ENCODE measurements at places on chromosomes 4 and X. TPM values are rescaled to one million over a fixed set of nuclear protein-coding genes. Genes with fewer than 3 reads are reported as not detected.

GRCh38 chr4:108336076-108336475 is 167.3 kb upstream of the LEF1 start:
- peaks cover 8% of the 10 kb centered on the region for H3K27me3 ChIP-seq
- H3K27ac ChIP-seq, result no peak overlapping the region
- H3K4me1 ChIP-seq, result peaks cover 5% of the 10 kb centered on the region

GRCh38 chrX:109785053-109785452 is 52.0 kb upstream of the ACSL4 start:
- no peak overlapping the region for H3K27ac ChIP-seq
- H3K4me3 ChIP-seq, result no peak overlapping the region
- H3K4me1 ChIP-seq, result no peaks in the 10 kb centered on the region
- no peaks in the 10 kb centered on the region for H3K36me3 ChIP-seq

- no peaks in the 10 kb centered on the region for H3K36me3 ChIP-seq
- H3K27ac ChIP-seq, result no peak overlapping the region
- H3K4me3 ChIP-seq, result no peak overlapping the region
- peaks cover 6% of the 10 kb centered on the region for H3K4me1 ChIP-seq
These were observed 51.6 kb upstream of the STOX2 start for GRCh38 chr4:183853548-183853940.

DNA sequence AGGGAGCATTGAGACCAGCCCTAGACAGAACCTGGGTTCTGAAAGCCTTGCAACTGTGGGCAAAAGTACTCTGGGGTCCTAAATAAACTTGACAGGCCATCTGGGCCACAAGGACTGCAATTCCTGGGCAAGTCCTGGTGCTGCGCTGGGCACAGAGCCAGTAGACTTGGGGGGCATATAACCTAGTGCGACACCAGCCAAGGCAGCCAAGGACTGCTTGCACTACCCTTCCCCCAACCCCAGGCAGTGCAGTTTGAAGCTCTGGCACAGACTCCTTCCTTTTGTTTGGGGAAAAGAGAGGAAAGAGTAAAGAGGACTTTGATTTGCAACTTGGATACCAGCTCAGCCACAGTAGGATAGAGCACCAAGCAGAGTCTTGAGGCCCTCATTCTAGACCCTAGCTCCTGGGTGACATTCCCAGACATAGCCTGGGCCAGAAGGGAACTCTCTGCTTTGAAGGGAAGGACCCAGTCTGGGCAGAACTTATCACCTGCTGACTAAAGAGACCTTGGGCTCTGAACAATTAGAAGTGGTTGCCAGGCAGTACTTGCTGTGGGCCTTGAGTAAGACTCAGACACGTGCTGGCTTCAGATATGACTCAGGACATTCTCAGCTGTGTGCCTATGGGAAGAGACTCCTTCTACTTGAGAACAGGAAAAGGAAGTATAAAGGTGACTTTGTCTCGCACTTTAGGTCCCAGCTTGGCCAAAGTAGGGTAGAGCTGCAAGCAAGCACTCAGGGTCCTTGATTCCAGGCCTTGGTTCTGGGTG is 522.8 kb downstream of the GLUD2 start:
- H3K36me3 ChIP-seq, result no peaks in the 10 kb centered on the region
- no peaks in the 10 kb centered on the region for H3K27me3 ChIP-seq
- no peak for DNase-seq
- no peaks in the 10 kb centered on the region for H3K4me1 ChIP-seq
- no peak overlapping the region for H3K27ac ChIP-seq
- no peak overlapping the region for H3K4me3 ChIP-seq

The UCHL1 gene
- total RNA-seq, result 120 TPM

The L1CAM gene
- 22.4 TPM for total RNA-seq

DNA sequence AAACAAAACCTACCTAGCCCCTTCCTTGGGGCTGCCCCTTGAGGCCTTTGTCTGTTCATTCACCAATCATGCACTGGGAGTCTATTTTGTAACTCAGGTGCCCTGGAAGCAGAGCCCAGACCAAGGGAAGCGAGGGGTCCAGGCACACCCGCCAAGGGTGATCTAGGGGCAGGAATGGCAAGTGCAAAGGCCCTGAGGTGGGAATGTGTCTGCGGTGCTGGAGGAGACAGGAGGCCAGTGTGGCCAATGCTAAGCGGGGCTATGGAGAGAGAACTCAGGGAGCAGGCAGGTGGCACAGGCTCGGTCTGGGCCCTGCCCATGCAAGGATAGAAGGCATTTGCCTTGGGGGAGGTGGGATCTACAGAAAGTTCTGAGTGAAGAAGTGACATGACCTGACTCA is 3.5 kb upstream of the SH3BP2 start:
- H3K27me3 ChIP-seq, result no peaks in the 10 kb centered on the region
- DNase-seq, result no peak
- H3K27ac ChIP-seq, result no peak overlapping the region
- H3K4me1 ChIP-seq, result peaks cover 55% of the 10 kb centered on the region
- no peaks in the 10 kb centered on the region for H3K36me3 ChIP-seq

- no peaks in the 10 kb centered on the region for H3K4me1 ChIP-seq
- H3K4me3 ChIP-seq, result peak overlapping the region; percentile 27
- H3K36me3 ChIP-seq, result no peaks in the 10 kb centered on the region
- no peak overlapping the region for H3K27ac ChIP-seq
- H3K27me3 ChIP-seq, result peaks cover 11% of the 10 kb centered on the region
These were observed 25.6 kb downstream of the SPATA18 start for GRCh38 chr4:52076731-52077130.

The PPP2R2C gene
- total RNA-seq, result 0.50 TPM

The ZNF711 gene
- total RNA-seq, result 0.86 TPM

DNA sequence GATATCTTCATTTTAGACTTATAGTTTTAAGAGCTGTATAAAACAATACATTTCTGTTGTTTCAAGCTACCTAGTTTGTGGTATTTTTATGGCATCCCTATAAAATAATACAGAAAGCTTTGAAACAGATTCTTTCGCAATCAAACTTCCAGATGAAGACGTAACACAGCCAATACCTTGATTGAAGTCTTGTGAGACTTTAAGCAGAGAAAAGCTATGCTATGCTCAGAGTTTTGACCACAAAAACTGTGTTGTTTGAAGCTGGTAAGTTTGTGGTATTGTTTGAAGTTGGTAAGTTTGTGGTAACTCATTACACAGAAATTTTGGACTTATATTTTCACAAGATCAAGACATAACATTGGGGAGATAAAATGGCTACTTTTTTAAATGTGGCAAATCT is 201.8 kb upstream of the UGT8 start:
- no peaks in the 10 kb centered on the region for H3K36me3 ChIP-seq
- no peaks in the 10 kb centered on the region for H3K4me1 ChIP-seq
- H3K27me3 ChIP-seq, result no peaks in the 10 kb centered on the region
- no peak overlapping the region for H3K4me3 ChIP-seq
- no peak for DNase-seq

The NHSL2 gene
- total RNA-seq, result 20.8 TPM

The USP17L18 gene
- not detected for total RNA-seq

- H3K36me3 ChIP-seq, result no peaks in the 10 kb centered on the region
- H3K4me3 ChIP-seq, result no peak overlapping the region
- no peaks in the 10 kb centered on the region for H3K27me3 ChIP-seq
- H3K4me1 ChIP-seq, result peaks cover 24% of the 10 kb centered on the region
These were observed 138.3 kb downstream of the PCDH18 start for GRCh38 chr4:137394018-137394417.

- H3K4me1 ChIP-seq, result no peaks in the 10 kb centered on the region
- DNase-seq, result no peak
- no peak overlapping the region for H3K4me3 ChIP-seq
These were observed 57.8 kb upstream of the GPRIN3 start for GRCh38 chr4:89365375-89365774.

DNA sequence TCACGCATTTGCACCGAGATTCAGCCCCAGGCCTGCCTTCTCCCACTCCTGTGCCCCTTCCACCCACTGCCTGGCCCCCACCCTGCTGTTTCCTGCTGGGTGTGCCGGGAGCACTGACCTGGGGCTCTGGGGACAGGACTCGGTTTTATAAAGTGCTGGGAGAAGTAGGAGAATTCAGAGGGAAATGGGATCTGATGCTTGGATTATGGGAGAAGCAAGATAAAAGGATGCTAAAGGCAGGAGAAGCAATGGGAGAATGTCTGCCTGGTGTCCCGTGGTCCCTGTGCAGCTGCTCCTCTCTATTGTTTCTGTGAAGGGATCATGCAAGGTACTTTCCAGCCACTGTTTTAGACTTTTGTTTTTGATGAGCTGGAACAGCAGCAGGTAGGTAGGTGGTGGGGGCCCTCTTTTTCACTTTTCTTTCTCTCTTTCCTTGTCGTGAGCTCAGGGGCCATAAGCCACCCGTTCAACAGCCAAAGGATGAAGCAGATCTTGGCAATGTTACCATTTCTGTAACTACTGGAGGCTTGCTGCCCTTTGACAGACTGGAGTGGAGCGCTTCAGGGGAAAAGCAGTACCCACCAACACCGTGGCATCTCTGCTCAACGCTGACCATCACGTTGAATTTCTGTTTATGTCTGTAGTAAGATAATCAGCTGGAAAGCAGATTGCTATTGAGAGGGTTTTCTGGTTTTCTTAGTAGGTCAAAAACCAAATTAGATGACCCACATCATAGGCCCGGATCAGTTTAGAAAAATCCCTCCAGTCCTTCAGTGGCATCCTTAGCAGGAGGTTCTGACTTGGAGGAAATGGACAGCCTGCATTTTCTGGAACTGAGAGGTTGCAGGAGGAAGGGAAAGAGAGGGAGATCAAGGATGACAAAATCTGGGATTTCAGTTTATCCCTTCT is 63.8 kb upstream of the ENPP6 start:
- no peaks in the 10 kb centered on the region for H3K27me3 ChIP-seq
- no peaks in the 10 kb centered on the region for H3K36me3 ChIP-seq
- DNase-seq, result peak; percentile 37
- no peak overlapping the region for H3K4me3 ChIP-seq
- no peak overlapping the region for H3K27ac ChIP-seq

The FOXP3 gene
- not detected for total RNA-seq

DNA sequence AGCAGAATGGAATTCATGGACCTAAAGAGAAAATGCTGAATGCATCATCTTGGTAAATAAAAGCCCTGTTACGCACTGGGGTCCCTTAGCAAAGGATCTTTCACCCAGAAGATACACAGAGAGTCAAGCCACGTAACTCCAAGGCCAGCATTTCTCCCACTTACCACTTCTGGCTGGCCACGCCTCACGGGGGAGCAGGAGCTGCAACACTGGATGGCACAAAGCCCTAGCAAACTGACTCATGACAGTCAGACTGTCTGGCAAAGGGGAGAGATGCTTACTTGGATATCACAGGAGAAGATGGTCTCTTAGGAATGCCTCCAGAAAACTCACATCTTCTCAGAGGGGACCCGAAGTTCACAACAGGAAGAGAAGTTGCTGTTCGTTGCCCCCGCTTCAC is 51.4 kb upstream of the BCLAF3 start:
- no peak for DNase-seq
- no peaks in the 10 kb centered on the region for H3K4me1 ChIP-seq
- no peak overlapping the region for H3K4me3 ChIP-seq
- no peaks in the 10 kb centered on the region for H3K36me3 ChIP-seq

- H3K4me3 ChIP-seq, result peak overlapping the region; percentile 70
- H3K36me3 ChIP-seq, result no peaks in the 10 kb centered on the region
- peak overlapping the region; percentile 89 for H3K27ac ChIP-seq
- H3K27me3 ChIP-seq, result no peaks in the 10 kb centered on the region
These were observed 552 bp downstream of the NKRF start for GRCh38 chrX:119605464-119606279.

GRCh38 chr4:153927451-153927850 is 138.6 kb upstream of the SFRP2 start:
- H3K4me1 ChIP-seq, result no peaks in the 10 kb centered on the region
- no peak overlapping the region for H3K27ac ChIP-seq
- no peaks in the 10 kb centered on the region for H3K36me3 ChIP-seq
- H3K4me3 ChIP-seq, result no peak overlapping the region
- DNase-seq, result no peak

DNA sequence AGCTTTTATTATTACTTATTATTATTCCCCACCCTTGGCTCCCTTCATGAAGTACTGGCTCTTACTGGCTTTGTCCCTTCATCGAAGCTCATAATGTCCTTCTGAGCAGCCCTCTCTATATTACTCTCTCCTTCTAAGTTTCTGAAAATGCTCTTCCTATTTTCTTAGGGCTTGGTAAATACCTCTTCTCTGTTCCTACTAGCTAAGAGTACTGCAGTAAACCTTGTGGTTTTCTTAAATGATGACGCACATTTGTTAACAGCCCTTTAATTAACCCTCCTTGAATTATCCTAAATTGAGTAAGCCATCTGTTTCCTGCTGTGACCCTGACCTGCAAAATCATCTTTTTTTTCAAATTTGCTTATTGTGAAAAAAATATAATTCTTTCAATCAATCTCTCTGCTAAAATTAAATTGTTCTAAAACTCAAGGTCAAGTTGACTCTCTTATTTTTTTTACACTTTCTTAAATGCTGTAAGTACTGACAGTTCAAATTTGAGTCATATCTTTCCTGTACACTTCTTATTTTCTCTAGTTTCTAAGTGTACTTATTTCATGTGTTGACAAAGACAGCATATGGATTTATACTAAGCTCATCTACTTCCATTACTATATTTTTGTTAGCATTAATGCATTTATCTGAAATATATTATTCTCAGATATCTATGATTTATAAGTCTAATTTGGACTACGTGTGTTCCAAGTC is 148.9 kb downstream of the ADAM29 start:
- no peaks in the 10 kb centered on the region for H3K36me3 ChIP-seq
- H3K4me1 ChIP-seq, result no peaks in the 10 kb centered on the region
- no peak overlapping the region for H3K4me3 ChIP-seq
- no peak overlapping the region for H3K27ac ChIP-seq
- DNase-seq, result no peak
- H3K27me3 ChIP-seq, result no peaks in the 10 kb centered on the region

DNA sequence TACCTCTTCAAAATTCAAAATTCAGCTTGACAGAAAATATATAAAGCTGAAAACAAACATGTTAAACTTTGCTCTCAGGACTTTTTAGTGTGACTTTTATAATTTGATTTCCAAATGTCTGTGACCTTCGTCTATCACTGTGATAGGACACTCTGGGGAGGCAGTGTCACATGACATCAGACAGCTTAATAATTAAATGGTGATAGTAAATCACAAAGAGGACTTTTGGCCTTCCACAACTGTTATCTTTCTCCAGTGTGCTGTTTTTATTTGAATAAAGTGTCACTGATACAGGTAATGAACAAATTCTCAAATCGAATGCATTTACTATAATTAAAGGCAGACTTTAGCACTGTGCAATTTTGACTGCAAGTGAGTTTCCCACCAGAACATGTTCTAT is 83.1 kb downstream of the MID1 start:
- H3K4me1 ChIP-seq, result no peaks in the 10 kb centered on the region
- H3K4me3 ChIP-seq, result no peak overlapping the region
- no peak overlapping the region for H3K27ac ChIP-seq
- H3K27me3 ChIP-seq, result no peaks in the 10 kb centered on the region
- DNase-seq, result no peak

DNA sequence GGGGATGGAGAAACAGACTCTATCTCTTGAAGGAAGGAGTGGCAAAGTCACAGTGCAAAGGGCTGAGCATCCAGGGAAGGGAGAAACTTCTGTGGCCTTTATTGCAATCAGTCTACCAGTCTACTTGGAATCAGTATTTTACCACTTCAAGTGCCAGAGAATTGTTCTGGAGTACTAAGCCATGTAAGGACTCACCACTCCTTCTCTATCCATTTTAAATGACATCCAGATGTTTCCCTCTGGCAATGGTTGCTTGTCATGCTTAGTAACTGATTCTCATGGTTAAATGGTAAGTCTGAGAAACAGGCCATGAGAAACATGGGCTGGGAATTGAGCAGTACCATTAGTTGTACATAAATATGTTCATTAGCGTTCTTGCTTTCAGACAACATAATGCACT is 21.1 kb upstream of the SMIM10 start:
- no peaks in the 10 kb centered on the region for H3K4me1 ChIP-seq
- no peaks in the 10 kb centered on the region for H3K36me3 ChIP-seq
- no peak overlapping the region for H3K27ac ChIP-seq

All from esophagus muscularis mucosa (tissue), 4 donors.